Fibroblast of villous mesenchyme (primary cell): ENCODE measurements at places on chromosomes 1 and 21. TPM values are rescaled to one million over a fixed set of nuclear protein-coding genes. Genes with fewer than 3 reads are reported as not detected.

Gene DPT
- 0.32 and 1.7 TPM in 2 replicates for total RNA-seq

Gene GPR161
- 11.3 and 13.0 TPM in 2 replicates for total RNA-seq

Gene C2CD2
- total RNA-seq = 22.2 and 25.0 TPM in 2 replicates

Gene FAM167B
- total RNA-seq = 0.97 and 5.2 TPM in 2 replicates

Gene AGMAT
- 2.3 and 2.6 TPM in 2 replicates for total RNA-seq

Gene SPRTN
- 20.6 and 23.7 TPM in 2 replicates for total RNA-seq
